Stimulated activated CD4-positive, alpha-beta T cell treated with anti-CD3 and anti-CD28 coated beads, TNF-alpha, amount 100 ng/mL, for 48 hours (primary cell): ENCODE measurements at places on chromosomes 2 and 18.

- DNase-seq = peak; percentile 2
These were observed 258.3 kb downstream of the SS18 start for GRCh38 chr18:25832001-25832604.

GRCh38 chr2:58339548-58340243, 98.6 kb upstream of the FANCL start:
- DNase-seq = no peak

- peak; percentile 13 for DNase-seq
These were observed 345.1 kb downstream of the DYSF start for GRCh38 chr2:71798266-71799012.

DNA sequence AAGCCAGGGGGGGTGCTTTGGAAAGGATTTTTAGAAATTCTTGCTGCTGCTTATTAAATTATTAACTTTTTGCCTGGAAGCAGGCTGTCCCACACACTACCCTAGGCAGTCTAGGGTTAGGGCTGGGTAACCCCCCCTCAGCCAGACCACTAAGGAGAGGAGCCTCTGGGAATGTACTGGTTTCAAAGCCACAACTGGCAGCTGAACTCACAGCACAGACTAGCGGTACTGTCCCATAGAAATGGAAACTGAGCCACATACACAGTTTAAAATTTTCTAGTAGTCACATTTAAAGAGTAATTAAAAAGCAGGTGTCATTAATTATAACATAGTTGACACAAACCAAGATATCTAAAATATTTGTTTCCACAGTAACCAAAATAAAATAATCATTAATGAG, 50.1 kb downstream of the SPRED2 start:
- no peak for DNase-seq

DNA sequence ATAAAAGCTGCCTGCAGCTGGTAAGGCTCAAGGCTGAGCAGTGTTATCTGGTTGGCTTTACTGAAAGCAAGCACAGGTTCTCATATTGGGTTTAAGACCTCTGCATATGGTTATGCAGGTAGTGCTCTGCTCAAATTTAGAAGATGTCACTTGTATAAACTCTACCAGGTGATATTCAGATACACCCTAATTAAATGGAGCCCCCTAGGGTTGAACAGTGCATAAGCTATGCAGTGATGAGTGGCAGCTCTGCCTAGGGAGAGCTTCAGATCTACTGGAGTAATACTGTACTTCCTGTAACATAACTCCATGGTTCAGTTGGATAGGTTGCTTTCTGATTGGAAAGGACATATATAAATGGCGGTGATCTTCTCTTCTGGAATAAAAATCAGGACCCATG, 222.7 kb downstream of the CYRIA start:
- DNase-seq = no peak

GRCh38 chr2:100818003-100818605, 1.8 kb upstream of the NPAS2 start:
- DNase-seq = no peak

DNA sequence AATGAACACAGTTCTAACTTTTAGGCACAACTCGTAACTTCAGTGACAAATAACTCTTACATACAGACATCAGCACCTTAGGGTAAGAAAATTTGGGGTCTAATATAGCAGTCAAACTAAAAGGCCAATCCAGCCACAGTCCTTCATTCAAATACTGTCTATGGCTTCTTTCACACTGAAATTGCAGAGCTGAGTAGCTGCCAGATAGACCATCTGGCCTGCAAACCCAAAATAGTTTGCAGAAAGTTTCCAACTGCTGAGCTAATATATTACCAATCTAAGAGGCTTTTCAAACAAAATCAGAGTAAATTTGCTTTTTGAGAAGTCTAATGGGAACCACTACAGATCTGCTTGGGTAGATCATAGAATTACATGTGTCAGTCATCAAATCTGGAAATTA, 183.4 kb downstream of the GALR1 start:
- DNase-seq = no peak

DNA sequence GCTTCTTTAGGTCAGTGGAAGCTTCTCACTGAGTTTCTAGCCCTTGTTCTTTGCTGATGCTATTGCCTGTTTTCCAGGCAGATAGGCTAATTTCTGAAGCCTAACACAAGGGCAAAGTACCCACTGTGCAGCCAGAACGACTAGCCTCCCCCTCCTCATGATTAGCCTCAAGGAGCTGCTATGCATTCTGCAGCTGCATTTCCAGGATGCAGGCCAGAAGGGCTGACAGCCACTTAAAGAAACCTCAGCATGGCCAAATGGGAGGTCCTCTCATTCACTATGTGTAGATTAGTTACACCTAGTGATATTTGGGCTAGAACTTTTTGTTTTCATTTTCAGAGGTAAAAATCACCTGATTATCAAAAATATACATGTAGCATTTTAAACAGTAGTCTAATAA, 216.0 kb downstream of the RAD51AP2 start:
- DNase-seq = no peak

GRCh38 chr2:74540291-74540690, 10.6 kb downstream of the HTRA2 start:
- no peak for DNase-seq
